ENCODE measurements at places on chromosomes 7 and 10.

DNA sequence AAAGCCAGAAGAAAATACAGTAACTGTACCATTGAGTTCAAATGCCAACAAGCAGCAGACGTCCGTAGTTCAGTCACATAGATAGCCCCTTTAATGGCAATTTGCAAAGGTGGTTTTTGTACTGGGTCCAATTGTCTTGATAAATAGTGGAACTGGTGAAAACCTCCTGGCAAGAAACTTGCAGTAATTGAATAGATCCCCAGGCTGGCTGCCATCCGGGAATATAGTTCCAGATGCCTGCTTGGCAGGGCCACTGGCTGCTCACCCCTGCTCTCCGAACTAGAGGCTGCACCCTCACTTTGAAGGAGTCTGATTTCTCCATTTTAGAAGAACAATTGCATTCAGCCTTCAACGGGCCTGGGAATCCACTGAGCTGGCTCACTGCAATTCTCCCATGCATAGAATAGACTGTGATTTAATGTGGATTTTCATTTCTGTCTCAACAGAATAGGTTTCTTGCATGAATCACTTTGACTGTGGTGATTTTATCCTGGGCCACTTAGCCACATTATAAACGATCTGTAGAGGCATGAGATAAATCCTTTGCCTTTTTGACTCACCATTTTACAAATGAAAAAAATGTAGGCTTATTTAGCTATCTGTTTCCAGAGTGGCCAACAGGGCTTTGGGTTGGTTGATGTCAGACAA is 35.9 kb upstream of the ELMO1 start:
- no peak for DNase-seq

DNA sequence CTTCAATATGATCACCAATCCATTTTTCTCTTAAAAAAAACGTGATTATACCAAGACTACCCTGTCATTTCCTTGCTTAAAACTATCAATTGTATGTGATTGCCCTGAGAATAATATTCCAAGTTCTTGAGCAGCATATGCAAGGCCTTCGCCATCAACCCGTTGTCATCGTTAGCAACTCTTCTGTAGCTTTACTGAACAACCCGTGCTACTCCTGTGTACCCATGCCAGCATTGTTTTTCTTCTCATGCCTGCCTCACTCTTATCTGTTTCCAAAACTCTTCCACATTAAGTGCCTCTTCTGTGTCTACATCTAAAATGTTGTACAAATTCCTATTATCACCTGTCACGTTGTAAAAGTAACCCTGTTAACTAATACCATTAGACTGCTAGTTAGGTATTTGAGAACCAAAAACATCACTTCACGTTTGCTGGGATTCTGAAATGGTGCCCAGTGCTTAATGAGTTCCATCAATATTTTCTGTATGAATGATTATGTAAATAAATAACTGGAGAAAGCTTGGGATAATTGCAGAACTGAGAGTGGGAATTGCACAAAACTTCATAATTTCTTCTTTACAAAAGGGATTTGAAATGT is 10.5 kb downstream of the CAV2 start:
- no peak for DNase-seq

DNA sequence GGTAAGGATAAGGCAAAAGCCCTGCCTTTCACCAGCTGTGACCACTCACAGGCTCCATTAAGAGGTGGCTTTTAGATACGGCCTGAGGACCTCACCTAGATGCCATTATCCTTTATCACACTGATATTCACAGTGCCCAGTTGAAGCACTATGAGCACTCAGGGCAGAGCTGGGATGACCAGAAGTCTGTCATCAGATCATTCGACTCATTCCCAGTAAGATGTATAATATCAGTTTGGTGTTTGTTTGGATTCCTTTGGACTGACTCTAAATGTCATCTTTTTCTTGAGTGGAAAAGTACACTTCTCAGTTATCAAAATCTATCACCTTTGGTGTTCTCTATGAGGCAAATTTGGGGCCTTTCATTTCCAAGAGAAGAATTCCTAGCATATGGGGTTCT is 18.7 kb downstream of the CCDC136 start:
- DNase-seq: no peak

- DNase-seq: no peak
Measured at GRCh38 chr7:41999736-42000283, 237.2 kb downstream of the GLI3 start.

- no peak for DNase-seq
Measured at GRCh38 chr7:156374335-156374734, 266.2 kb upstream of the RNF32 start.

GRCh38 chr7:10644849-10645248 is 328.8 kb upstream of the PHF14 start:
- DNase-seq: no peak

- DNase-seq: no peak
Measured at GRCh38 chr7:151782598-151783448, 94.1 kb downstream of the PRKAG2 start.

DNA sequence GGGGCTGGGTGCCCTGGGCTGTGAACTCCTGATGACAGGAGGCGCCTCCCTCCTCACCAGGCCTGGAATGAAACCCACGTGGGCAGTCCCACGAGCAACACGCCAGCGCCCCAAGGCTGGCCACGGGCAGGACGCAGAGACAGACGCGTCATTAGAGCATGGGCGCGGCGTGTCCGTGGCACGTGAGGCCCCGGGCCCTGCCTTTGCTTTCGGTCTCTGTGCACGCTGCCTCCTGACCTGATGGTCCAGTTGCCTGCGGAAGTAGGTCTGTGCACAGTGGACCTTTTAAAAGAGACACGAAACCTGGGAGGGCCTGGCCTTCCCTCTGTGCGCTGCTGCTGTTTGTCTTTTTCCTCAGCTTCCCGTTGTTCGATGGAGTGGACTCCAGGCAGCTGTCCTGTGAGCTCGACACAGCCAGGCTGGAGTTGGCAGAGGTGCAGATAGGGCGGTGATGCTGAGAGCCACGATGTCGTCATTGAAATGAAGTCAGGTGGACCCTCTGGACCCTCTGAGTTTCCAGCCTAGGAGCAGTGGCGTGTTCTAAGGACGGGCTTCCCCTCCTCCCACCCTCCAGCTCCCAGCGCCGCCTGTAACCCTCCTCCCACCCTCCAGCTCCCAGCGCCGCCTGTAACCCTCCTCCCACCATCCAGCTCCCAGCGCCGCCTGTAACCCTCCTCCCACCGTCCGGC is 40.1 kb upstream of the CFAP46 start:
- DNase-seq: no peak

DNA sequence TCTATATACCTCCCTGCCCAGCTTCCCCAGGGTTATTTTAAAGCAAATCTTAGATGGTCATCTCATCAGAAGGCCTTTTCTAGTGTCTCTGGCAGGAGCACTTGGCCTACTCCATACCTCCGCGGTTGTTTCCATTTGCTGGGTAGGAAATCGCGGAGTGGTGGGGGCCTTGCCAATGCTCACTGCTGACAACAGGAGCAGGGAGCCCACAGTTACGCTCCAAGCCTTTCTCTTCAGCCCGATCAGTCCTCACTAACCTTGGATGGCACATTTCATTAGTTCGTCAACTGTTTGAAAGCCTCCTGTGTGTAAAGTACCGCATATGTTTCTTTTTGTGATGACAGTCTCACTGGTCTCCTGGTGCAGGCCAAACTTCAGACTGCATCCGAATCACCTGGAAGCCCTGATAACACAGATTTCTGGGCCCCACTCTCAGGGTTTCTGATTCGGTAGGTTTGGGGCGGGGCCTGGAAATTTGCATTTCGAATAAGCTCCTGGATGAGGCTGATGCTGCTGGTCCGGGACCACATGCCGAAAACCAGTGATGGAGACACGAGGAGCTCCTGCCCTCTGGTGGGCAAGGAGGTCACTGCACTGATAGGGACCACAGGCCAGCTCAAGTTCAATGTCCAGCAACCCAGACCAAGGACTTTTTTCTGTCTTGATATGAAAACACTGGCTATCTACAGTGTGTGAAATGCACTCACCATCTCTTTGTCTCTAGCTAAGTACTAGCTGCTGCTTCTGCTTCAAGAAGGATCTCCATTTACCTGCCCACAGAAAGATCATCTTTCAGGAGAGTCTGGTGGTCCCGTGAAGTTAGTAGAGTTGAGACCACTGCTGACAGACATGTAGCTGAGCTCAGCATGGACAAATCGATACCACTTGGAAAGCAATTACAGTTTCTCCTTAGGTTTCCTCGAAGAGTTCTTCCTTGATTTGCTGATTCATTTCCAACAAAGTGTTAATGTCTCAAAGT is 14.0 kb downstream of the LRGUK start:
- peak; percentile 58 for DNase-seq

DNA sequence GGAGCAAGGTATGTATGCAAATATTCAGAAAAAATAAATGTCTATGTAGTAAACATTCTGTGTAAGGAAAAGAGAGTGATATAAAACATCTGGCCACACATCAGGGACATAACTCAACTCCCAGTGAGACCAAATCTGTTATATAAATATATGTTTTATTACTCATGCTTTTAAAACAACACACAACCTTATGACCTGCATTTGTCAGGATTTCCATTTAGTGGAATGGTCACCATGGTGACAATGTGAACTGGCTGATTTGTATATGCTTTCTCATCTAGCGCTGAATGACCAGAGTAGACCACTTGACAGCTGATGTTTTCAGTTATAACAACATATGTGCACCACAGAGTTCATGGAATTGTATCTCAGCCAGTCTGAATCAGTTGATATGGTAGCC is 551.7 kb downstream of the HTR7 start:
- peak; percentile 5 for DNase-seq

DNA sequence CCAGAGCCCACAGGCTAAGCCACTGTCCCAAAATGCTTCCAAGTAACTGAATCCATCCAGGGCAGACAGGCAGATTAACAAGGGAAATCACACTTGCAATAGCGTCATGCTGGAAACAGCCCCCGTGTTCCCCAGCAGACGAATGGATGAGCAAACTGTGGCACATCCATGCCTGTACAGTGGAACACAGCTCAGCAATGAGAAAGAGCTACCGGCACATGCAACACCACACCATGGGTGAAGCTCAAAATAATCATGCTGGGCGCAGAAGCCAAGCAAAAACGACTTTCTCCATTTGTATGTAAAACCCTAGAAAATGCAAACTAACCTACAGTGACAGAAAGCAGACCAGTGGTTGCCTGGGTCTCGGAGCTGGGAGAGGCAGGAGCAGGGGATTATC is 153.1 kb downstream of the SLIT1 start:
- no peak for DNase-seq

GRCh38 chr10:50275650-50276235 is 24.4 kb upstream of the ASAH2 start:
- no peak for DNase-seq

DNA sequence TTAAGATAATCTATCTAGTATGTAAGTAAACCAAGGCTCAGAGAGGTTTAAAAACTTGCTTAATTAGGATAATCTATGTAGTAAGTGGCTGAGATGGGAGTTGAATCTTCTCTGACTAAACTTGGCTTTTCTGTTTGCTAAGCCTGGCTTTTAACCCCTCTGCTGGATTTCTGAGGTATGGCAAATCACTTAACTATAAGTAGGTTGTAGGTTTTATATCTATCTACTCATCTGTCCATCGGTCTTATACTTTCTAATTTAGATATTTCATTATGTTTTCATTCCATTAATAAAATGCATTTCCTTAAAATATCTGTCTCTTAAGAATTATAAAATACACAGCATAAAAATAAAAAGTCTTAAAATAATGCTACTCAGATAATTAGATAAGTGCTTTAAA is 59.4 kb downstream of the ST7 start:
- peak; percentile 19 for DNase-seq

DNA sequence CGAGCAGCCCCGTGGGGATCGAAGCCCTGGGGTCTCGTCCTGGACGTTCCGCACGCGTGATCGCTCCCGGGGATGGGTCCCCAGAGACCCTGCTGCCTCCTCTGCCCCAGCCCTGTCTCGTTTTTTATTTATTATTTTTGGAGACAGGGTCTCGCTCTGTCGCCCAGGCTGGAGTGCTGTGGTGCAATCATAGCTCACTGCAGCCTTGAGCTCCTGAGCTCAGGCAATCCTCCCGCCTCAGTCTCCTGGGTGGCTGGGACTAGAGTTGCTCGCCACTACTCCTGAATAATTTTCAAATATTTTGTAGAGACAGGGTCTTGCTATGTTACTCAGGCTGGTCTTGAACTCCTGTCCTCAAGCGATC is 319 bp upstream of the STX1A start:
- DNase-seq: no peak

DNA sequence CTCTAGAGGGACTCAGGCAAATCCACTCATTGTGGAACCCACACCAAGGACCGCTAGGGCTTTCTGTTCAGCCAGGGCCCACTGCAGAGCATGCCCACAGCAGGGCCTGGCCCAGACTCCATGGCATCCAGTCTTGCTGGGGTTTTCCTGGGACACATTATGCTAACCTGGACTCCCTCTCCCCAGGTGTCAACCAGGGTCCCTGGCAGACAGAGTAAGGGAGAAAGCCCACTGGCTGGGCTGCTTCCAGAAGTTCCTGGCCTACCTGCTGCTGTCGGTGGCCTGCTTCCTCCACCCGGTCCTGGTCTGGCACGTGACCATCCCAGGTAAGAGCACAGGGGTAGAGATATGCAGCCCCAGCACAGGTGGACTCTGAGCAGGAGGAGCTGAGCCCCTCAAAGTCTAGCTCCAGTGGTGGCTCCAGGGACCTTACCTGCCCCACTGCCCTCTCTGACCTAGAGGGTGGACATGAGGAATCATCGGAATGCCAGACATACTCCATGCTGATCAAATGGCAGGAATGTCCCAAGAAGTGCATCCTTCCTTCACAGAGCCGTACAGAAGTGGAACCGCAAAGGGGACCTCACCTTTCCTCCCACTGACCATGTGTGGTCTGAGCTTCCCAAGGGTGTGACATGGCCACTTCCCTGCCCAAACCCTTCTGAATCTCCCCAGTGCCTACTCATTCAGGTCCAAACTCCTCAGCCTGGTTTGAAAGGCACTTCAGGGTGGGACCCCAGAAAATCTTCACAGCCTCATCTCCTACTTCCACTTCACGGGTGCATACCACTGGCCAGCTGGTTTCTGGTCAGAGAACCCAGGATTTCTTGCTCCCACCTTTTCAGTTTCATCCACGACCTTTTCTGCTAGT is 22.5 kb downstream of the TMEM72 start:
- DNase-seq: no peak

DNA sequence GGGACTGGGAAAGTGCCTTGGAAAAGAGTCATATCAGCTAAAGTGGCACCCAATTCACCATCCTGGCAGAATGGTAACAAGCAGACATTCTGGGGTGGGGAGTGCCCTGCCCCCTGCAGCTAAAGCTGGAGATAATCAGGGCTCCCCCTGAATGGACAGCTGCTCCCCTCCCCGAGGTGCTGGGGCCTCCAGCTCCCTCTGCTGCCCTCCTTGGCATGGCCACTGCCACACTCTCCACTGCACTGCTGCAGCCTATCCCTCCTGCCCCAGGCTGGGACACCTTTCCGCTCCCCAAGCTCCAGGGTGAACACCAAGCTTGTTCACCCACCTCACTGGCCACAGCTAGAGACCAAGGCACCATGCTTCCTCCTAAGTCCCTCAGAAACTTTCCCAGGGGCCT is 9.8 kb upstream of the PARD3 start:
- DNase-seq: no peak

- DNase-seq: no peak
Measured at GRCh38 chr10:17841050-17841449, 31.9 kb downstream of the MRC1 start.

- DNase-seq: no peak
Measured at GRCh38 chr10:124675261-124675660, 68.9 kb downstream of the FAM53B start.
